ENCODE measurements at places on chromosomes 3 and 15.

GRCh38 chr15:22922003-22922402 is 58.2 kb downstream of the CYFIP1 start:
- no peak for DNase-seq

DNA sequence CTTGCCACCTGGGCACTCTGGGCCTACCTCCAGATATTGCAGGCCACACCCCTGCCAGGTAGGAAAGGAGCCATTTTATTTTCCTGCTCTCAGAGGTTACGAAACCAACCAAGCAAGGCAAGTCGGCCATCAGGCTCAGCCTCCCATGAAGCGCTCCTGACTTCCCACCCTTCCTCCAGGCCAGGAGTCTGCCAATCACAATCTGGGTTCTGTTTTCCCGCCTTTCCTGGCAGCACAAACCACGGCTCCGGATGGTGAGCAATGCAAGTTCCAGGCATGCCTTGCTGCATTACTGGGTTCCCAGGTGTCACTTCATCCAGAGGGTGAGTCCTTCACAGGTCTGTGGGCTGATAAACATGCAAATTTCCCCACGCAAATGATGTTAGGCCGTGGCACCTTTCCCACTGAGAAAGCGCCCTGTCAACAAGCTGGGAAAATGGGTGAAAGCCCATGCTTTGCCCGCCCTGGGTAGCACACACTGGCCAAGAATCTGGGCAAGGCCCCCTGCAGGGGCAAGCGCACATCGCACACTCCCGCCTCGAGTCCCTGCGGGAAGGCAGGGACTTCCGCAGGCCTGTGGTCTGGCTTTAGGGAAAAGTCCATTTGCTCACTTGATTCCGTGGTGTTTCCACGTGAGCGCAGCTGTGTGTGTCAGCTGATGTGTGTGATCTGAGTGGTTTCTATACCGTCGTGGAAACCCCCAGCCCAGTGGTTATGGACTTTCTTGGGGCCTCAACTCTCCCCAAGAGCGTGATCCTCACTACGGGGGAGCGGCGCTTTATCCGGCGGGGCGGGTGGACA is 61.6 kb upstream of the RYK start:
- no peak for DNase-seq

- DNase-seq = no peak
Observed at GRCh38 chr15:81776976-81777375, 268.8 kb downstream of the MEX3B start.

DNA sequence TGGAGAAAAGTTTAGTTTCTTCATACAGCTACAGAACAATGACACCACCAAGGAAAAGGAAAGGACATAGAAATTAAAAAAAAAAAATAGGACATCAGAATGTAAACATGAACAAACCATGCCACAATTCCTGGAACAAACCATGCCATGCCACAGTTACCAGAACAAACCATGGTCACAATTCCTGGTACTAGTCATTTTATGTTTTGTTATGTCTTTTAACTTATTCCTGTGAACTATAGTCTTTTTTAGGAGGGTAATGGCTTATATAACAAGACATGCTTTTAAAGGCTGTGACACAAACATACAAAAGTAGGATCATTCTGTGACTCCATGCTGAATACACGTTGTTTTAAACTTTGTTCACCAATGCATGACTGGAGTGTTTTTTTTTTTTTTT is 42.8 kb downstream of the CD47 start:
- DNase-seq = no peak

All from stimulated activated CD4-positive, alpha-beta T cell treated with anti-CD3 and anti-CD28 coated beads, Interleukin-1b, Interleukin-23, amount 100 ng/mL, for 1 hour (primary cell).